Fibroblast of pulmonary artery (primary cell): ENCODE measurements at places on chromosomes 7 and 10.

- no peak for DNase-seq
These were observed 128.7 kb downstream of the AGMO start for GRCh38 chr7:15433151-15433550.

DNA sequence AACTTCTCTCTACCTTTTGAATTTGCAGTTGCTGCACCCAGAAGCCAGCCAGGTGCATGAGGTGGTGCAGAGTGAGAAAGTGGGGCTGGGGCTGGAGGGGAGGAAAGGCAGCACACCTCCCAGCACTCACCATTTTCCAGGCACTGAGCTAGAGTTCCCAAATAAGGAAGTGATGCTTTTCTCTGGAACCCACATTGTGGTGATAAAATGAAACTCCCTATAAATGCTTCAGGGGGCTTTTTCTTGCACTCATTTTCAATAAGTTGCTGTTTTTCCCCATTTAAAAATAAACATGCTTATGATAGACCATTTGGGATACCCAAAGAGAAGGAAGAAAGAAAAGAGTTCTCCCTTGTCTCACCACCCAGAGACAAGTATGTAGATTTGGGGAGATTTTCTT is 42.8 kb upstream of the TNS3 start:
- no peak for DNase-seq

DNA sequence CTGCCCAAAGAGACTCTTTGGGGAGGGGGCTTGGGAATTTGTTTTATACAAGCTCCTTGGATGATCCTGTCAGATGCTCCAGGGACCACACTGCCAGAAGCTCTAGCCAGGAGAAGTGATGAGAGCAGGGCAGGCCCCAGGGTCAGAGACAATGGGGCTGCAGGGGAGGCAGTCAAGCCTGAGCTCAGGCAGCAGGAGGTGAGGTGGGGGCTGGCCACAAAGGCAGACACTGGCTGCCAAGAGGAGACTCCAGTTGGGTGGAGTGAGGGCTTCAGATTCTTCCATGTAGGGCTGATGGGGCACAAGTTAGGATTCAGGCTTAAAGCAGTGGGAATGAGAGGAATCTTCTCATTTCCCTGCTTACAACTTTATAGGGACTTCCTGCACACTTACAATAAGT is 35.6 kb upstream of the LOXL4 start:
- no peak for DNase-seq

GRCh38 chr10:33115738-33116719 is 158.0 kb upstream of the ITGB1 start:
- peak; percentile 66 for DNase-seq

DNA sequence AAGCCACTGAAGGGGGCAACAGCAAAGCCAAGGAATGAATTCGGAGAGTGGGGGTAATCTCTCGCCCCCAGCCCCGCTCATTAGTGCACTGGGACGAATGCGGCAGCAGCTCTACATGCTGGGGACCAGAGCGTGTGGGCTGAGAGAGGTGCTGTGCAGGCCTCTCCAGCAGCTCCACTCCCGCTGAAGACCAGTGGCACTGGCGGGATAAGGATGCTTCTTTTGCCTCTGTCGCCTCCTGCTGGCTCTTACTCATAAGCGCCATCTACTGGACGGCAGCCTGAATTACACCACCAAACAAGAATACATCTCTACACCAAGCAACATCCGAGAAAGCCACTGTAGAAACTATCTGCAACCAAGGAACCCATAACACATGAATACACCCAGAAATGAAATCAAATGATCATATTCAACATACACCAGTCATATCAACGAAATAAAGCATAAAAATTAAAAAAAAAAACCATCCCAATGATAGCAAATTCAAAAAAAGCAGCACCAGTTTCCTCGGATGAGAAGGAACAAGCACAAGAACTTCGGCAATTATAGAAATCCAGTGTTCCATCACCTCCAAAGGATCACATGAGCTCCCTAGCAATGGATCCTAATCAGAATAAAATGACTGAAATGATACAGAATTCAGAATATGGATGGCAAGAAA is 79.0 kb upstream of the TMEM168 start:
- peak; percentile 64 for DNase-seq

DNA sequence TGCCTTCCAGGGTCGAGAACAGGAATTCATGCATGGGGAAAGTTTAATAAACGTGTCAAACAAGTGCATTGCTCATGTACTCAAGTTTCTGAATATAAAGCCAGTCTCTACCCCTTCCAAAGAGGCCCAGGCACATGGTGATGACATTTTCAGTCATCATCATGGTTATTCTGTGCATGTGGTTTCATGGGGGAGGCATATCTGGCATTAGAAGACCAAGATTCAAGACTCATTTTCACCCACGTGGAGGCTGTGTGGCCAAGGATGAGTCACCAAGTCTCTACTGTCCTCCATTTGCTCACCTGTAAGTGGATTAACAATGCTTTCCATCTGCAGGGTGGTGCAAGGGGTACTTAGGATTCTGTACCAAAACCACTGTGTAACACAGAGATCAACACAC is 34.0 kb upstream of the CNPY1 start:
- DNase-seq: no peak
